ENCODE measurements at places on chromosomes 13 and 19. TPM values are rescaled to one million over a fixed set of nuclear protein-coding genes. Genes with fewer than 3 reads are reported as not detected.

Gene ATP4B
- total RNA-seq, result not detected

DNA sequence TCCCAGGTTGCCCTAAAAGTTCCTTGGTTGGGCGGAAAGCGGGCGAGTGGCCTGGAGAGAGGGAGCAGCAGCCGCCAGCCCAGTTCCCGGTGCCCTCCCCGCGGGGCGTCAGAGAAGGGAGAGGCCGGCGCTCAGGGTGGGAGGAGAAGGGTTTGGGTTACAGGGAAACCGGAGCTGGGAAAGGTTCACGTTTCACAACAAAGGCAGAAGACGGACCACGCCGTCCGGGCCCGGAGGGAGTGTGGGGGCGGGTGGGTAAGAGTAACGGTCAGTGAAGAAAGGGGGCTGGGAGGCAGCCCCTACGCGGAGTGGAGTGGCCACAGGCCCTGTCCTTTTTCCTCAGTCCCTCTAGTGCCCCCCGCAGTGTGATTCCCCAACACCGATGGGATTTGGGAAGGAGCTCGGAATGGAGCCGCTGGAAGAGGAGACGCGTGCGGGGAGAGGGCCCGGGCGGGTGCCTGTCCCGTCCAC, 1.6 kb downstream of the SIX5 start:
- DNase-seq, result peak; percentile 85

GRCh38 chr19:5933391-5934068, 19.5 kb downstream of the CAPS start:
- DNase-seq, result no peak

GRCh38 chr13:65260946-65261891, 1968.9 kb downstream of the PCDH9 start:
- peak; percentile 5 for DNase-seq

Gene OR7C1
- total RNA-seq, result not detected

DNA sequence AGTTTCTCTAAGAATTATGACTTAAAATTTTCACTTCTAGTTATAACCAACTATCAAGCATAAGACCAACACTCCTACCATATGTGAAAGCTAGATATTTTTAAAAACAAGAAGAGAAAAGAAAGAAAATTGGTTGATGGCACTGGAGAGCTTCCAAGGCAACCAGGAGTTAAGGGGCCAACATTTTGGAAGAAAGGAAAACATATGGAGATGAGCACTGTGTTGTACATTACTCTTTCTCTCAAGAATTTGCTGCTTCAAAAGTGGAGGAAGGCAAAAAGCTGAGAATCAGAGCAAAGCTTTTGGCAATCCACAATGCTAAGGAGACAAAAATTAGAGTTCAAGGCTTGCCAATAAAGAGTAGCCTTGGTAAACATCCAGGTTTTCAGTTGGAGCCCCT, 446.2 kb downstream of the ITGBL1 start:
- no peak for DNase-seq

- peak; percentile 4 for DNase-seq
These were observed 10.6 kb downstream of the FUT6 start for GRCh38 chr19:5828661-5829566.

Gene SYDE1
- total RNA-seq, result 46.9 TPM
